ENCODE measurements at places on chromosomes 11 and 22.

GRCh38 chr11:17224727-17225126 lies 16.9 kb upstream of the PIK3C2A start:
- no peak for DNase-seq

GRCh38 chr11:124891373-124891861 lies 6.2 kb downstream of the ROBO4 start:
- no peak for DNase-seq

- no peak for DNase-seq
These were observed 24.6 kb upstream of the TMA7B start for GRCh38 chr22:39935612-39936011.

- peak; percentile 42 for DNase-seq
These were observed 942.3 kb downstream of the NTM start for GRCh38 chr11:132312701-132313111.

DNA sequence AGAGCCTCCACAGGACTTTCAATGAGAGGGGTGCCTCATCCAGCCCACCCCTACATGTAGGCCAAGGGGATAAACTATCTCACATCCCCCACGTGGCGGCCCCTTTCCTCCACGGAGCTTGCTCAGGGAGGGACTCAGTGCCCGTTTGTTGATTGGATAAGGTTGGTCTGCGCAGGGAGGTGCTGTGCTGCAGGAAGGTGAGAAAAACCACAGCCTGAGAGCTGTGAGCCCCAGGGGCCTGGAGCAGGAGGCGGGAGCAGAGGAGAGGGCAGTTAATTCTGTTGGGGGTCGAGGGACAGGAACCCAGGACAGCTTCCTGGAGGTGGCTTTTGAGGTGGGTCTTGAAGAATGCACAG lies 31.9 kb upstream of the ATXN10 start:
- DNase-seq = no peak

GRCh38 chr22:29457730-29458129 lies 19.3 kb downstream of the RFPL1 start:
- DNase-seq = peak; percentile 66
